ENCODE measurements at places on chromosomes 6 and 20.
A peak's percentile ranks its signal among the peaks of the same experiment; 100 is the strongest.

GRCh38 chr6:46772016-46772415, 21.2 kb upstream of the MEP1A start:
- no peak for DNase-seq

- DNase-seq = no peak
Measured at GRCh38 chr6:136333824-136334464, 44.3 kb upstream of the BCLAF1 start.

DNA sequence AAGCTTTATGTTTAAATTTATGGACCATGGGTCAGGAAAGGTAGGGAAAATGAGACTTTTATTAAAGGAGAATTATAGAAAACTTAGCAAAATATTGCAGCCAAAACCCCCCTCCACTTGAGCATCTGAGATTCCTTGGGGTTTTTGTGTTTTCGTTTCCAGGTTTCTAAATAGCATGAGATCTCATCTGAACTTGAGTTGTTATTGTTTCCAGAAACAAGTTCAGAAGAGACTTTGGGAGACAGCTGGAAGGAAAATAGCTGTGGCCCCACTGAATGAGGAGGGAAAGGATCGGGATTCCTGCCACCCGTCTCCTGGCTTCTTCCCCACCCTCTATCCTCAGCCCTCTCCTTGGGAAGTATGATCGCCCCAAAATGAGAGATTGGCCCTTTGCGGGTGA, 75.5 kb downstream of the TBC1D7 start:
- DNase-seq = no peak

GRCh38 chr6:99589290-99589672, 17.4 kb upstream of the PRDM13 start:
- no peak for DNase-seq

DNA sequence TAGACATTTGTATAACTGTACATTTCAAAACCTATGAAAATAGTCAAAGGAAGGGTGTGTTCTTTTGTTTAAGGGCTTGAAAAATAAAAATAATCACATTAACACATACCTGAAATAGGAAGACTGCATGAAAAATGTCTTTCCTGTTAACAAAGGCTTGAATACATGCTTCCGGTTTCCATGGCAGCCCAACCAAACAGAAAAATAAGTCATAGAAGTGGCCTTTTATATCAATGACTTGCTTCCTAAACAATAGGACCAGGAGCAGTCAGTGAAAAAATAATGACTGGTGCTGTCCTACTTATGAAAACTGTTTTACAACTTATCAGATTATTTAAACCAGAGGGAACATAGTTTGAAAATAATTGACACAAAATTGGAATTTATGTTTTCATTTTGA, 412.6 kb upstream of the PLCB4 start:
- DNase-seq = no peak

DNA sequence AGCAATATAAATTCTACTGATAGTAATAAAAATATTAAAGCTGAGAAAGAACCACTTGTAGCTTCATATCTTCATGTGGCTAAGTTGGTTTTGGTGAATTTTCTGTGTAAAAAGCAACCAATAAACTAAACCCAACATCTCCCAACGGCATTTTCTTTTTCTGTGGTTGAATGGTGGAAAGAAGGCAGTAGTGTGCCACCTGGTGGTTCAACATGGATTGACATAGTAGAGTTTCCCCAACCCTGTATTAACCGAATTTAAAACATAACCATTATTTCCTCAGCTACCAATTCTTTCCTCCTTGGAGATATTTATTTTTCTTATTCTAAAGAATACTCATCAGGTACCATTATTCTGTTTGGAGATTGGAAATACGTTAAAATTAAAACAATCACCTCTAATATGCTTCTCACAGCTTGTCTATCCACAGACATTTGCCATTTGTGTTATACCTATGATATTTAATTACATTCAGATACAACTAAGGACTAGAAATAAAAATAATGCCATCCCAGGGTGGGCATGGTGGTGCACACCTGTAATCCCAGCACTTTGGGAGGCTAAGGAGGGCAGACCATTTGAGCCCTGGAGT, 117.1 kb upstream of the EEF1E1 start:
- peak; percentile 6 for DNase-seq

DNA sequence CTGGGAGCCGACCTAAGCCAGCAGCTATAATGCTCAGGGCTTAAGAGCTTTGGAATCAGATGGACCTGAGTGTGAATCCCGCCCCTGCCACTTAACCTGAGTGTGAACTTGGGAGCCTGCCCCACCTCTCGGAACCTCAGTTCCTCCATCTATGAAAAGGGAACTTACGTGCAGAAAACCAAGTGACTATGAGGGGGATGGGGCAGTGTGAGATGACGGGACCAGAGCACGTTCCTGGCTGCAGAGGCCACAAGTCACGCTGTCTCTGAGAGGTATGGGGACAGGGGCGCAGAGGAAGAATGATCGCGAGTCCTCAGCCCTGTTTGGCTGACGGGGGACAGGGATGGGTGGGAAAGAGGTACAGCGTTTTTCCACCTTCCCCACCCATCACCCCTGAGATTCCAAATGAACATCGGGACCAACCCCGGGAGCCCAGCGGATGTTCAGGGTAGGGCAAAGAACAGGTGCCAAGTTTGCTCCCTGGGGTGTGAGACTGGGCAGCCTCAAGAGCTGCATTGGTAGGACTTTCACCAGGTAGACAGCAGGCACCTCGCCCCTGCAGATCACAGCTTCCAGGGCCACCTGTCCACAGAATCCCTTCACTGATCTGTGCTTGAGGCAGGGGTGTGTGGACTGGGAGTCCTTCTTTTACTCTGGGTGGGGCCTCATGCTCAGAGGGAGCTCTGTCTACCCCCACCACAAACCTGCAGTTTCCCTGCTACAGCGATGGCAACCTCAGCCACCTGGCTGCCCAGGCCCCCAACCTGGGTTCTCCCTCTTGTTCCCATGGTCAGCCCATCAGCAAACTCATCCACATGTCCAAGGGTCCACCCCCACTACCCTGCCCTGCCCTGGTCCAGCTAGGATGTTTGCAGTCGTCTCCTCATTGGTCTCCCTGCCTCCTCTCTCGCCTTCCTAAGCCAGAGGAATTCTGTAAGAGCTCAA, 85.8 kb downstream of the CEBPB start:
- no peak for DNase-seq
